G401 (cell line): ENCODE measurements at places on chromosomes 7 and 10. TPM values are rescaled to one million over a fixed set of nuclear protein-coding genes. Genes with fewer than 3 reads are reported as not detected.
A peak's percentile ranks its signal among the peaks of the same experiment; 100 is the strongest.

DNA sequence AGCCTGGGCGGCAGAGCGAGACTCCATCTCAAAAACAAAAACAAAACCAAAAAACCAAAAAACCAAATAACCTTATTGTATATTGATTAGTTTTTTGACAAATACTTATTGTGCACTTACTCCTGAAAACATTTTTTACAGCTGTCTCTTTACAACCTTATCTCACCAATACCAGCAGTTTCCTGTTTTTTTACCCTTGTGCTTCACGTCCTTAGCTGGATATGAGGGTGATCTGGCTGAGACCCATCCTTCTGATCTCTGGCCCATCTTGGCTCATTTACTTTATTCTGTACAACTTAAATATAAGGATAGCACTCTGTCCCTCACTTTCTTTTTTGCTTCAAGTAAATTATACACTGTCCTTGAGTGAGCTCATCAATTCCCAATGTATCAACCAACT is 104.6 kb upstream of the DNAJB12 start:
- no peak for DNase-seq

DNA sequence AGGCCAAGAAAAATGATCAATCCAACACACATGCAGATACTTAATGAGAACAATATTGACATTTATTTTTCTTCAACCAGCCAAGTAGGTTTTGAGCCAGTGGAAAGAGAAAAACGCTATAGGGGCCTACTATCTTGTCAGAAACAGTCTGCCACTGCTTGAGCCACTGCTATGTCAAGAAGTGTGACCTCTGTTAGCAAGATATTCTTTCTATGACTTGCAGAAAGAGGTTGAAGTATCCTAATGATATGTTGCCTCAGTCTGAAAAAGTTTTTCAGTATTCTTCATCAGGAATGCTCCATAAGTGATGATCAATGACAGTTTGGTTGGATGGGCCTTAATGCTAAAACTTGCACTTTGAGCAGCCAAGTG is 328.4 kb upstream of the KCND2 start:
- DNase-seq, result no peak

DNA sequence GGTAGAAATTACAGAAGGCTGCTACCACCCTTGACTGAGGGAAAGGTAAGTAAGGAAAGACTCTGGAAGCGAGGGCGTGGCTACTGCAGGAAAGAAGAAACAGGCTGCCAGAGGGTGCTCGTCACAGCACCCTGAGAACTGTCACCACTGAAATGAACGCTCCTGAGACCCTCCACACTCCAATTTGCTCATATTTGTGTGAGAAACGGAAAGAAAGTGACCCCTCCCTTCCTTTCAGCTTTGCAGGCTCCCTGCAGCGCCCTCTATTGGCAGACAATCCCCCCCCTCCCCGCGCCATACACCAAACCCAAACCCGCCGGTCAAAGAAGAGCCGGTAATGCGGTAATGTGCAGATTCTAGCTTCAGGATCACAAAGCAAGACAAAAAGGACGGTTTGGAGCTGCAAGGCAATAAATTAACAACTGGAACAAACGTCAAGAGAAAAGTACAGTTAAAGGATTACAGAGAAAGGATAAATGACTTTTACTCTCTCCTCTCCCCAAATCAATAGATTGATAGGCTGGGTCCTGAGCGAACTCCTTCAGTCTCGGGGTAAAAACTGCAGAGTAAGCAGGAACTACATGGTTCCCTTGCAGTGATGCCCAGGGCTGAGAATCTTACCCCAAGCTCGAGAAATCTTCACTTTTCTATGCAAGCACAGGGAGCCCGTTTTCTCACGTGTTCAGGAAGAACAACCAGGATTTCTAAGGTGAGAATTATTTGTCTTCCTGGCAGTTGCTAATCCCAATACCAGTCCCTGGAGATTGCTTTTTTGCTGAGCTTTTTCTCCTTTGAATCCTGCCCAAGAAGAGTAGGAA is 47.6 kb downstream of the STEAP1B start:
- DNase-seq, result peak; percentile 77

The NPFFR1 gene
- not detected in 2 replicates for total RNA-seq
